ENCODE measurements at places on chromosomes 11 and 22.

DNA sequence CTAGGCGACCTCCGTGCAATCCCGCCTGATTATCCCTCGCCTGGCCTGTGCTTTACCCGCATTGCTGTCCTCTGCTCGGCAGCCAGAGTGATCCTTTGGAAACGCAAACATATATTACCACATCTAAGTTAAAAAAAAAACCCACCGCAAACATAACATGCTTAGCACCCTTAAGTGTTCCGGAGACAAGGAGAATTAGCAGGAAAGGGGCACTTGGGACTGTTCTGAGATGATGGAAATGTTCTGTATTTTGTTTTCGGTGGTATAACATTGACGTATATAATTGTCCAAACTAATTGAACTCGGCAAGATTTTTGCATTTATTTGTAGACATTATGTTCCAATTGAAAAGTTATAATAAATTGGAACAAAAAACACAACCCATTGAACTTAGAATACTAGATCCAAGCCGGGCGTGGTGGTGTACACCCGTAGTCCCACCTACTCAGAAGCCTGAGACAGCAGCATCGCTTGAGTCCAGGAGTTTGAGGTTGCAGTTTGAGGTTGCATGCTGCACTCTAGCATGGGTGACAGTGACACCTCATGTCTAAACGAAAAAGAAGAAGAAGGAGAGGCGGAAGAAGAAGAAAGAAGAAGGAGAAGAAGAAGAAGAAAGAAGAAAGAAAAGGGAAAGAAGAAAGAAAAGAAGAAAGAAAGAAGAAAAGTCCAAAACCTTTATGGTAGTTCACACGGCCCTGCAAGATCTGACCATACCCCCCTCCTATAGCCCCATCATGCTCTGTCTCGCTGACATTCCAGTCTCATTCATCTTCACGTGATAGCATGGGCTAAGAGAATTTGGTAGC lies 604 bp upstream of the POLR3H start:
- DNase-seq: no peak

DNA sequence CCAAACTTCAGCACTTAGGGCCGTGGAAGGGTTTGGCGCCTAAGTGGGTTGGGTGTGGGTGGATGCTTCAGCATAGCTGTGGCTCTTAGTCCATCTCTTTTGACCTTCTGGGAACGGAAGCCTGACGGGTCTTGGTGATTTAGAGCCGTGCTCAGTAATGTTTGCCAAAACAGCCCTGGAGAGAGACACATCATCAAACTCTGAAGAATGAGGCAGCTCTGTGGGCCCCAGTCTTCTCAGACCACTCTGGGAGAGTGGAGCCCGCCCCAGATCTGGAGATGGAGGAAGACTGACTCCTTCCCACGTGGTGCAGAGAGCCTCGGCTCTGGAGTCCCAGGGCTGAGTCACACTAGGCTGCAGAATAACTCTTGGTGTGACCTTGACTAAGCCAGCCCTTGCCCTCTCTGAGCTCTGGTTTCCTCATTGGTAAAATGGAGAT lies 168.9 kb downstream of the C11orf91 start:
- DNase-seq: no peak

DNA sequence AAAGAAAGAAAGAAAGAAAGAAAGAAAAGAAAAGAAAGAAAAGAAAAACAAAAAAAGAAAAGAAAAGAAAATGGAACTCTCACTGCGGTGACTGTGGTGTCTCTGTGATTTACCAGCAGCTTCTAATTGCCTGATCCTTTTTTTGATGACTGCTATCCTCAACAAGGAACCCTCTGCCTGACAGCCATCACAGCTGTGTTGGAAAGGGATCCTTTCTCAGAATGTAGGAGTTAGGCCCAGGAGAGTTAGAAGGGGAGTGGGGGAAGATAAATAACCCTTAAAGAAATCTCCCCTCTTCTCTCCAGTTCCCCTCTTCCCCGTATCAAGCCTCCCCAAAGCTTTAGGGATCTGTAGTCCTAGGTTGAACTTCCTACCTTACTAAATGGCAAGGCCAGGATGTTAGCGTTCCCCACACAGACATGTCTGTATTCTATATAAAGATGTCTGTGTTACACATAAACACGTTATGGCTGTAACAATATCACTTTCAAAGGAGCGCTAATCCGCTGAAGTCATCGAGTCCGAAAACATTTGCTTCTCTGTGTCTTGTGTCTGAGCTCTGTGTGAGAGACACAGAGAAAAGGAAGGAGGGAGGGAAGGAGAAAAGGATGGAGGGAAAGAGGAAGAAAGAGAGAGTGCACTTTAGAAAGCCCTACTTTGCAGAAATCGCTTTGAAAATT lies 26.8 kb upstream of the WT1 start:
- DNase-seq: no peak

- DNase-seq: no peak
Measured at GRCh38 chr11:12724301-12725054, 50.3 kb downstream of the TEAD1 start.

- no peak for DNase-seq
Measured at GRCh38 chr11:89537936-89538335, 46.8 kb upstream of the NOX4 start.

- no peak for DNase-seq
Measured at GRCh38 chr11:46363031-46363407, 15.8 kb downstream of the DGKZ start.

GRCh38 chr11:46696212-46696558 lies 4.2 kb downstream of the ARHGAP1 start:
- DNase-seq: no peak

GRCh38 chr11:124329787-124330478 lies 9.9 kb upstream of the OR8D2 start:
- no peak for DNase-seq

DNA sequence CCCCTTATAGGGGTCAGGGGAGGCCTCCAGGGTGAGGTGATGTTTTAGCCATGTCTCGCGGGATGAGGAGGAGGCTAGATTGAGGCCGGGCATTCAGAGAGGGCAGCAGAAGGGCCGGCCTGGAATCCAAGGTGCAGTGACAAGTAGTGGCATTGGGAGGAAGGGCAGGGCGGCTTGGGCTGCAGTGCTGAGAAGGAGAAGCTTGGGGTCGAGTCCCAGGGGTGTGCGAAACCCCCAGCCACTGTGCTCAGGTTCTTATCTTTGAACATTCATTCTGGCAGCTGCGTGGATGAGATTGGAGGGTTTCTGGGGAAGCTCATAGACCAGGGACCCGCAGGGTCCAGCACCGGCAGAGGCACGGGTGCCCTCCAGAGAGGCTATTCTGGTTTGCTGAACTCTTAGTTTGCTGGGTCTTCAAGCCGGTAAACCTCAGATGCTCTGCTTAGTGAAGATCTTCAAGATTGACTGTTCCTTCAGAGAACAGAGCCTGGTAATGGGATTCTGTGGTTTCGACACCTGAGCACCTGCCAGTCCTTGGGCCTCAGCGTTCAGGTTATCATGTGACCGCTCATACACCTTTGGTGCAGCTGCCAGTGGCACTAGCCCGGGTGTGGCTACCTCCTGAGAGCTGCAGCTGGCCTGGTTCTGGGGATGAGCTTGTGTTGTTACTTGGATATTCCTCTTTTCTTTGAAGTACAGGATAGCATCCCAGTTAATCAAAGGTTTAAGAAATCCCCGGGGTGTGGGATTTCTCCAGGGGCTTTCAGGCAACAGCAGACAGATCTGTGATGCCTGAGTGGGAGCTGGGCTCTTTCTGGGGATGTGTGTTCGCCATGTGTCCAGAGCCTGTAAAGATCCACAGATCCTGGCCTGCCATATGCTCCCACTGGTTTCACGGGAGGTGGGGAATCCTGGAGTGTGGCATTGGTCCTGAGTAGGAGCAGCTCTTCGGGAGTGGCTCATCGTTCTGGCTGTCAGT lies 152.8 kb downstream of the TBC1D22A start:
- DNase-seq: no peak

DNA sequence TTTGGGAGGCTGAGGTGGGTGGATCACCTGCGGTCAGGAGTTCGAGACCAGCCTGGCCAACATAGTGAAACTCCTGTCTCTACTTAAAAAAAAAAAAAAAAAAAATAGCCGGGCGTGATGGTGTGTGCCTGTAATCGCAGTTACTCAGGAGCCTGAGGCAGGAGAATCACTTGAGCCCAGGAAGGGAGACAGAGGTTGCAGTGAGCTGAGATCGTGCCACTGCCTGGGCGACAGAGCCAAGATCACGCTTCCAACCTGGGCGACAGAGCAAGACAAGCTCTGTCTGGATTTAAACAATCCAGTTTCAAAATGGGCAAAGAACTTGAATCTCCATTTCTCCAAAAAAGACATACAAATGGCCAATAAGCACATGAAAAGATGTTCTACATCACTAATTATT lies 12.5 kb downstream of the LMO2 start:
- no peak for DNase-seq

- DNase-seq: no peak
Measured at GRCh38 chr11:117929142-117929915, at the start of gene TMPRSS13. Gene TMPRSS13, minus strand, starts transcription at chr11:117929402. Its CDS starts 95 bp downstream, at chr11:117929307.

GRCh38 chr11:93922830-93923229 lies 72.4 kb upstream of the VSTM5 start:
- DNase-seq: no peak

- no peak for DNase-seq
Measured at GRCh38 chr11:30120045-30120589, 103.3 kb upstream of the KCNA4 start.

- no peak for DNase-seq
Measured at GRCh38 chr11:12253843-12254281, 123.5 kb upstream of the PARVA start.

GRCh38 chr11:76664578-76665061 lies 5.9 kb downstream of the LRRC32 start:
- peak; percentile 33 for DNase-seq

GRCh38 chr11:112212710-112213109 lies 13.5 kb upstream of the PTS start:
- DNase-seq: no peak

DNA sequence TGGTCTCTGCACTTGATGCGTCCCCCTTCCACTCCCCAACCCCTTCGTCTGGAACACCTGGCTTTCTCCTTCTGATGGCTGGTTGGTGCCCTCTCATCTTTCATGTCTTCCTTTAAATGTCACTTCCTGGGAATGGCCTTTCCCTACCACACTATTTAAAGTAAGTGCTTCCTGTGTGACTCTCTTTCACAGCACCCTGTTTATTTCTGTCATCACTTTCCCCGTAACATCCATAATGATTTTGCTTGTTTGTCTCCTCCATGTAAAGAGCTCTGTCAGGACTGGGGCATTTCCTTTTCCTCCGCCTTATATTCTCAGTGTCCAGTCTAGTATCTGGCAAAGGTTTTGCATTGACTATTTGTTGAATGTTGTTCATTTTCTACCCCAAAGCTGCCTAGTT lies 143.0 kb downstream of the DBX1 start:
- no peak for DNase-seq

DNA sequence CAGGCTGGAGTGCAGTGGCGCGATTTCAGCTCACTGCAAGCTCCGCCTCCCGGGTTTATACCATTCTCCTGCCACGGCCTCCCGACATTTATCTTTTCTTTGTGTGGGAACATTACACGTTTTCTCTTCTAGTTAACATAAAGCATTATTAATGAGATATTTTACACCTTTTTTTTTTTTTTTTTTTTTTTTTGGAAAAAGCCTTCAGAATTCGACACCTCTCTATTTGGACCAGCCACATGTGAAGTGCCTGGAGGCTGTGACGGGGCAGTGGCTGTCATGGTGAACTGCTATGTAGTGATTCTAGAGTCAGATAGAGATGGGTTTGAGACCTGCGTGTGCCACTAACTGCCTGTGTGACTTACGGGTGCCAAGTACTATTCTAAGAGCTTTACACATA lies 64.3 kb downstream of the SMIM38 start:
- DNase-seq: no peak

DNA sequence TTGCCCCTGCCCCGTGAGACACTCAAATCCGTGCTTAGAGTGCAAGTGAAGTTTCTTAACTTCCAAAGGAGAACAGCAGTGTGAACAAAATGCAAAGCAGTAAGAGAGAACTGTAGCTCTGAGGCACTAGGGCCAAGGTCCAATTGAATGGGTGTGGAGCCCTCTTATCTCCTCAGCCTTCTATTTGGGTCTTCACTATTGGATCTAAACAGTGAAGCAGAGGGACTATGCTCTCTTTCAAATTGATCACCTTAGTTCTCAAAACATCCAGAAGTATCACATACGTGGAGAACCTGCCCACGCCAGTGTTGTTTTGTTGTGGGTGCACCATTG lies 49.6 kb downstream of the C22orf31 start:
- no peak for DNase-seq

- no peak for DNase-seq
Measured at GRCh38 chr22:25629613-25630012, 65.1 kb downstream of the GRK3 start.

GRCh38 chr22:32695451-32695891 lies 106.0 kb upstream of the TIMP3 start:
- DNase-seq: no peak

DNA sequence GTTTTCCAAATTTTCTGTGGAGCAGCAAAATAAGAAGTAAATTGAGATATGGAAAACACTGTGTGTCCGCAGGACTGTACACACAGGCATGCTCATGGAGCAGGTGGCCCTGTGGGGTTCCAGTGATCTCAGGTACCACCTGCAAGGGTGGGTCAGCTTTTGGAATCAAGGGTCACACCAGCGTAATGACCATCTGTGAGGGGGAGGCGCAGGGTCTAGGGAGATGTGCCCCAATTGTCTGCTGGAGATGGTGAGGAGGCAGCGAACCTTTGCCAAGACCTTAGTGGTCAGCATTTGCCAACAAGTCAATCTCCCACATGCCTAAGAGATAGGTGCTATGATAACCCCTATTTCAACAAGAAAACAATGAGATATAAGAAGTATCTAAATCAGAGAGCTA lies 49.4 kb downstream of the SHANK2 start:
- no peak for DNase-seq

- no peak for DNase-seq
Measured at GRCh38 chr11:17811352-17811751, 76.8 kb downstream of the KCNC1 start.

DNA sequence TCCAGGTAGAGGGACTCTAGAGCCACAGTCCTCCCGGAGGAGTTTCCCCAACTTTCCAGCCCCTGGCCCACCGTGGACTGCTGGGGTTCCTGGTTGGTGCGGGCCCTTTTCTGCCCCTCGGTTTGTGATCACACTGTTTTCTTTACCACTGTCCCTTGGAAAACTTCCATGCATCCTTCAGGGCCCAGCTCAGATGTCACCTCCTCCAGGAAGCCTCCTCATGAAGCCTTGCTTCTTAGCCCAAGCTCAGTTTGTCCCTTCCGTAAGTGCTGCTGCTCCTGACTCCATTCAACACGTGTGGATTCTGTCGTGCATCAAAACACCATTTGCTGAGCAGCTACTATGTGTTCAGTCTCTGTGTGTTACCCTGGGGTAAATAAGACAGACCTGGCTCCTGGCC lies 15.9 kb upstream of the TPCN2 start:
- no peak for DNase-seq
